Stimulated activated CD4-positive, alpha-beta T cell treated with anti-CD3 and anti-CD28 coated beads, Interleukin-4, amount 100 ng/mL, for 48 hours (primary cell): ENCODE measurements at places on chromosomes 11 and 22.

- no peak for DNase-seq
These were observed 784.8 kb downstream of the TBC1D22A start for GRCh38 chr22:47547239-47547661.

- no peak for DNase-seq
These were observed 49.1 kb upstream of the MUC15 start for GRCh38 chr11:26621132-26621531.

DNA sequence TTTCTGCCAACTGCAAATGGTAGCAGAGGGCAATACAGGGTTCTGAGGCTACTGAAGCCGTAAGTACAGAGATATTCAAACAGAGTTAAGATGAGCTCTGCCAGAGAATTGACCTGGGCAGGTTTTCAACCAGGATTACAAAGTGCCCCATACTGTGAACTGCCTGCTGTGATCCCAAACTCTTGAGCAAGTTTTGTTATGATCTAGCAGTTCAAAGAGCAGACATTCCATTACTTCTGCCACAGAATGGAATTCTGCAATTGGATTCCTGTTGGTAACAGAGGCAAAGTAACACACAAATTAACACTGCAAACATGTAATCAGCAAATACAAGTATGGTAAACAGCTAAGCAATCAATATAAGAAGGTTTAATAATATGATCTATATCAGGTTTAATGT, 31.2 kb downstream of the ALG9 start:
- DNase-seq, result no peak

DNA sequence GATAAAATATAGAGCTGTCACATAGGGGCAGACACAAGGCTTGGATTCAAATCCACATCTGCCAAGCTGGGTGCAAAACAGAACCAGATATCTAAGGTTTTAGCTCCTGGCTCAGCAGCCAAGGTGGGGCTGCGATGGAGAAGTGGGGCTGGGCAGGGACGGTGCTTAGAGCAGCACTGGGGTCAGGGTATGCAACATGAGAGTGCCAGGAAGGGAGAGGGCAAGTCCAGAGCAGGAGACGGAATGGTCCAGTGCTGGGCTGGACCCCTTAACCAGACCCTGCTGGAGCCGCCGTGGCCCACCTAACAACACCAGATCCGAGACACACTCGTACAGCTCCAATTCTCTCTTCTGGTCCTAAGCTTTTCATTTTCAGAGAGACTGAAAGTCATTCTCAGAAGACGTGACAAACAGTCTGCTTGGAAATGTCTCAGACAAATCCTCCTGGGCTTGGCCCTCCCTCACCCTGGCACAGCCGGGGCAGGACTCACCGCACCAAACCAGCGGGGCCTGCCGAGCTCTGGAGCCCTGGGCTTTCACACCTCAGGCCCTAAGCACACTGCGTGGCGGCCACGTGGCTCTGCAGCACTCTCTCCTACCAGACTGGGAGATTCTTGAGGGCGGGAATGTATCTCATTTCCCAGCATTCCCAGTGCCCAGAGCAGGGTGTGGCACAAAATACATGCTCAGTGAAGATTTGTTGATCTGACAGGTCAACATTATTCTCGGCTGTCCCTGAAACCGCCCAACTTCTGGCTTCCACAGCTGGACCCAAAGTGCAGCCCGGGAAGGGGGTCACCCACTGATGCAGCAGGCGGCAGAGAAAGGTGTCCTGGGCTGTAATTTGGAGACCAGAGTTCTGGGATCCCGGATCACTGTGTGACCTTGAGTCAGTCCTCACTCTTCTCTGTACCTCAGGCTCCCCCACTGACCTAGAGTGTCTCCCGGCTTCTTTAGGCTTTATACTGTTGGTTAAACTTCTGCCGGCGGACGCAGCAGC, 11.6 kb downstream of the LRRC32 start:
- no peak for DNase-seq

- DNase-seq, result no peak
These were observed 97.6 kb downstream of the FAT3 start for GRCh38 chr11:92322225-92322624.

DNA sequence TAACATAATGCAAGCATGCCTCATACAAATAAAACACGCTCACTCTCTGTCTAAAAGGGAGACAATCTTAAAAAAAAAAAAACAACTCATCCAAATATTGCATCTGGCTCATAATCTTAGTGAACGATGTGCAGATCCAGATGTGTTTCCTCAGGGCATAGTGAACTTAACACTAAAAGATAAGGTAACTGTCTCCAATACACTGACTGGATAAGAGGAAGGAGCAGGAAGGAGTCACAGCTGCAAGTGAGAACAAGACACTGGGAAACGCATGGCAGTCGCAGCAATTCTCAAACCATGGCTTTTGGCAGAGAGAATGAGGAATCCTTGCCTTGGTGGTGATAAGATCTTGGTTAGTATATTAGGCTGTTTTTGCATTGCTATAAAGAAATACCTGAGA, 9.2 kb upstream of the EIF3M start:
- DNase-seq, result no peak

DNA sequence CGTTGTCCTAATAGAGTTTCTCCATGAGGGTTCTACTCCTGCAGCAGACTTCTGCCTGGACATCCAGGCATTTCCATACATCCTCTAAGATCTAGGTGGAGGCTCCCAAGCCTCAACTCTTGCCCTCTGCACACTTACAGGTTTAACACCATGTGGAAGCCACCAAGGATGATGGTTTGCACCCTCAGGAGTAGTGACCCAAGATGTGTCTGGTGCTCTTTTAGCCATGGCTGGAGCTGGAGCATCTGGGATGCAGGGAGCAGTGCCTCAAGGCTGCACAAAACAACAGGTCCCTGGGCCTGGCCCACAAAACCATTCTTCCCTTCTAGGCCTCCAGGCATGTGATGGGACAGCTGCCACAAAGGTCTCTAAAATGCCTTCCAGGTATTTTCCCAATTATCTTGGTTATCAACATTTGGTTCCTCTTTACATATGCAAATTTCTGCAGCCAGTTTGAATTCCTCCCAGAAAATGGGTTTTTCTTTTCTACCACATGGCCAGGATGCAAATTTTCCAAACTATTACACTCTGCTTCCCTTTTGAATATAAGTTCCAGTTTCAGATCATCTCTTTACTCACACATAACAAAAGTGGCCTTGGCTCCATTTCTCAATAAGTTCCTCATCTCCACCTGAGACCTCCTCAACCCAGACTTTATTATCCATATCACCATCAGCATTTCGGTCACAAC, 69.5 kb upstream of the GNAZ start:
- no peak for DNase-seq

- no peak for DNase-seq
These were observed 351.2 kb downstream of the OPCML start for GRCh38 chr11:133181066-133181465.

DNA sequence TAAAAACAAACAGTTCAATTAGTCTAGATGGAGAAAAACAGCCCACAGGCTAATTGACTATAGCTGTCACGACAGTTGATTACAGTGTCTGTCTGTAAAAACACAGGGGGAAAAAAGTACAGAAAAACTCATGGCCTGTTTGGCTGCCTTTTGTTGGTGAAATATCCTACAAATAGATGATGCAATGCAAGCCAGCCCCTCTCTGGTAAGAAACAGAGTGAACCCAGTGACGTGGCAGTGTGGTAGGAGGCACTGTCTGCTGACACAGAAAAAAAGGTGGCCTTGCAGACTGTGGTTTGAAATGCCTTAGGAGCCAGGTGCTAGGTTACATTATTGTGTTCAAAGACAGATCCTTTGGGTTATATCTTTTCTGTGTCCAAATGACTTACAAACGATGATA, 431.4 kb upstream of the CCDC90B start:
- DNase-seq, result no peak

DNA sequence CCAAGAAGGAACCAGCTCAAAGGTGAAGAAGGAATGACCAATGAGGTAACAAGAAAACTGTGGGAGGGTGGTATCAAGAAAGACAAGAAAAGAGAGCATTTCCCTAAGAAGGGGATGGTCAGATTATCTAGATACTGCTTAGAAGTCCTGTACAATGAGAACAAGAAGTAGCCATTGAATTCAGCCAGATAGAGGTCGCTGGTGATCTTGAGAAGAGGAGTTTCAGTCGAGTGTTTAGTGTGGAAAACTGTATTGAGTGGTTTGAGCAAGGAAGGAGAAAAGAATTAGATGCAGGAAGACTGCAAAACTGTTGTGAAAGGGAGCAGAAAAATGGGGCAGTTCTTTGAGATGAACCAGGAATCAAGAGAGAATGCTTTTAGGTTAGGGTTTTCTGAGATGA, 74.6 kb upstream of the FAT3 start:
- no peak for DNase-seq

- no peak for DNase-seq
These were observed 17.5 kb downstream of the PDGFD start for GRCh38 chr11:104146421-104146820.

DNA sequence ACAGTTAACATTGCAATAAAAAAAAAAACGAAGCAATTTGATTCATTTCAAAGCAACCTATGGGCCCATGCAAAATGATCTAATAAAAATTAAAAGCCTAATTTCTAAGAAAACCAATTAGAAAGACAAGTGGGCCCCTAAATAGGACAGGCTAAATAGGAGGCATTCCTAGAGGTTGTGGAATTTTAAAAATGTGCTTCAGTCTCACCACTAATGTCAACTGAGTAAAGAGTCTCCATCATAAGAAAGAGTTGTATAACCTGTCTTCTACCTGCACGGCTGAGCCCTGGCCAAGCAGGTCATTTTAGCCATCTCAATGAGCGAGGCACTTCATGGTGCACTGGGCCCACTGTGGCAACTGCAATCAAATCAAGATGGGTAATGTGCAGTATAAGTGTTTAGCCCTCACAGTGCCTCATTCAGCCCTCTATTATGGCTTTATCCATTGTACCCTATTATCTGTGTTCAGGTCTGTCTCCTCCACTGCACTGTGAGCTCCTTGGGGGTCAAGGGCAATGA, 76.4 kb downstream of the PRSS23 start:
- no peak for DNase-seq

DNA sequence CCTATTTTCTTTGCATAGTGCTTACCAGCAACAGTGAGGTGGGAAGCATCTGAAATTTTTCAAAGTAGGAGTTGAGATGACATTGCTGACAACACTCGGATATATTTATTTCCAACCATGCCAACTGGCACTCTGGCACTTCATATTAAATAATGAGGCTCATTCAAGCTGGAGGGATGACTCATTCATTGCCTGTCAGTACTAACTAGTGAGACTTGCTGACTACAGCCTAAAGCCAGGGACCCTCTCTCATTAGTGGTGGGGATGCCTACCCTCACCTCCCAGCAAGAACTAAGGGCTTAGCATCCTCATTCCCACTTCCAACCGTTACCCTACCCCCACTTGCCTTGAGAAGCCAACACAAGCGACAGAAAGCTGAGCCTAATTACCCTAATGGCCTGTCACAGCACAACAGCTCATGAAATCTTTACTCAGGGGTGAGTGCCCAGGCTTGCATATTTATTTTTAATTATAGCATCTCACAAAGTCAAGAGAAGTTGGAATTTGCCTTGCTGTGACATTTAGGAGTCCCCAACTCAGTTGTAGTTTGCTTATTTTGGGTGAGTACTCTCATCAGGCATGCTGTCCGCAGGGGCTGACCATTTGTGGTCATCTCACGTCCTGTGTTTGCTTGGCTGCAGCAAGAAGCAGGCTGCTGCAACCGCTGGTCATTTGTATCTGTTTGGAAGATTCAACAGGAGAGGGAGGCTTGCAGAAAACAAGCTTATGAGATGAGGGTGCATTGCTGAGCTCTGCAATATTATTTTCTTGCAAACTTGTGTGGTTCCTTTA, 181.6 kb upstream of the POU2AF2 start:
- DNase-seq, result no peak

- DNase-seq, result no peak
These were observed 48.9 kb upstream of the MYEOV start for GRCh38 chr11:69245041-69245440.

- no peak for DNase-seq
These were observed 3.3 kb upstream of the KMT5B start for GRCh38 chr11:68216171-68216938.

GRCh38 chr11:34501949-34502348, 11.6 kb downstream of the ELF5 start:
- DNase-seq, result no peak

- DNase-seq, result no peak
These were observed 93.1 kb downstream of the CWC15 start for GRCh38 chr11:94880216-94880615.

- DNase-seq, result no peak
These were observed 19.4 kb downstream of the APLP2 start for GRCh38 chr11:130088919-130089673.

DNA sequence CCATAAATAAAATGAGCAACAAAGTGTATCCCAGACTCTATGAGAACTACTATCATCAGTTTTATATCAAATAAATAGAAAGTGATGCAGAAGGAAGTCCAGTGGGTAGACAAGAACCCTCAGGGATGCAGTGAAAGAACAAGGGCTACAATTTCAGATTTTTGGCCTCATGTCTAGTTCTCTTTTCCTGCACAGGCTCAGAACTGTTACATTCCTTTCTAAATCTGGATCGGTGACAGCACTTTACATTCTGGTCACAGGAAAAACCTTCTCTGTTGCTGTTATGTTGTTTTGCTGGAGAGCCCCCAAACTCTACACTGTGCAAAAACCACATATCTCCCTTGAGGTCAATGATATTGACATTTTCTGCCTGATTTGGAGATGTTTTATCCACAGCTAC, 108.8 kb upstream of the ANO5 start:
- DNase-seq, result no peak

DNA sequence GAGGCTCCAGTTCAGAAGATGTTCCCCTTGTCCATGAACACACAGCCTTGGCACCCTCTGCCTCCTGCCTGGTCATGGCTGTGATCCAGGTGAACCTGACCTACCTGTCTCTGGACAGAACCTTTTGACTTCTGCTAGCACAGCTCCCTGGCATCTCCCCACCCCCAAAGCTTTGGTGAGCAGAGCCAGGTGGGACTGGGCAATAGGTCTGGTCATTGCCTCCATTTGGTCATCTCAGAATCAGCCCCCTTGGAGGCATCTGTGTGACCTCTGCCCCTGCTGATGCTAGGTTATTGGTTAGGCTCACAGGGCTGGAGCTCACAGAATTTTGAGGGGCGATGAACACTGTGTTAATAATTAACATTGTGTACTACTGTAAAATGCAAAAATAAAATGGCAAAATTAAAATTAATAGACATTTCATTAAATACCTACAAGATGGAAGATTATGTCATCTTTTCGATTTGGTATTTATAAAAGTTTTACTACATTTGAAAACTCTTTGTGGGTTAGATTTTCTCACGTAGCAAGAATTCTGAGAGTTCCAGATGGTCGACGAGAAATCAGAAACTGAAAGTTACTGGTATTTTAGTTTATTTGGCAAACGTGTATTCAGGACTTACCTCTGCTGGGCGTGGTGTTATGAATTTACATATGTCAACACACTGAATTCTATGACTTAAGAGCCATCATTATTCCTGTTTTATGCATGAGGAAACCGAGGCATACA, 8.3 kb upstream of the KIAA0930 start:
- no peak for DNase-seq
